ENCODE measurements at places on chromosomes 11 and 22.

- no peak for DNase-seq
These were observed 53.2 kb downstream of the PIK3C2A start for GRCh38 chr11:17154409-17155159.

- no peak for DNase-seq
These were observed 69.7 kb upstream of the SEPTIN5 start for GRCh38 chr22:19644314-19645223.

- no peak for DNase-seq
These were observed 1593.1 kb upstream of the TENM4 start for GRCh38 chr11:81033779-81034540.

GRCh38 chr11:63554877-63555223, 8.3 kb downstream of the PLAAT2 start:
- DNase-seq: no peak

DNA sequence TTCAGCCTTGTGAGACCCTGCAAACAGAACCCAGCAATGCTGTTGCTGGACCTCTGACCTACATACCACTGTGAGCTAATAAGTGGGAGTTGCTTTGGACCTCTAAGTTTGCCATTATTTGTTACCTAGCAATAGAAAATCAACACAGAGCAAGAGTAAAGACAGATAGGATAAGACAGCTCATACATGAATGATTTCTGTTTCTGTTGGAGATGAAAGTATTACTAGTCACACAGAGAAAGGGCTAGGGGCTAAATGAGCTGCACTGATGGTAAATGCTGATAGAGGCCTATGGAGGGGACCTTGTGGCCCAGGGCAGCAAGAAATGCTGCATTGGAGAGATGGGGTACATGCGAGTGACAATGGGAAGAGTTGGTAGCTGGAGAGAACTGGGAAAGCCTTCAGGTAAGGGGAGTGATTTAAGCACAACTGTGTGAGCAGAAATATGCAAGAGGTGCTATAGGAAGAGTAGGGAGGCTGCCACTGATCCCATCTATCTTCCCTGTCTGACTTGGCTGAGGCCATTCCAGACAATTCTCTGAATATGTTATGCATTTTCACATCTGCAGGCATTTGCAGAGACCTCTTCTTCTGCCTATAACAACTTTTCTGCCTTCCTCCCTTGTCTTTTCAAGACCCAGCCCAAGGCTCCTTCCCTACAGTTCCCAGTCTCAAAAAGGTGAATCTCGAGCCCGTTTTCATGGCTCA, 46.1 kb upstream of the SYN3 start:
- DNase-seq: no peak

DNA sequence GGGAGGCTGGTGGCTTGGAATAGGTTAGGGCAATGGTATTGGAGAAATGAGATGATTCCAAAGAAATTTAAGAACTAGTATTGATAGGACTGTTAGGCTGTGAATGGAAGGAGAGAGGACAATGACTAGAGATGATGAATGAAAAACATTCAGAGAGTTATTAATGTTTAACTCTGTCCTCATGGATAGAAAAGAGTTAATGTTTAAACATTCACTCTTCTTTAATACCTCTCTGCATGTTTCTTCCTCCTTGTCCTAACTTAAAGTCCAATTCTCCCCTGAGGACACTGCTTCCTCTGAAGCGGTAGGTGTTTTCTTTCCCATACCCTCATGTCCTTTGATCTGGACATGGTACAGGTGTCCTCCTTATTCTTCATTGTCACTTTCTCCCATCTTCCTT, 13.4 kb downstream of the CHEK1 start:
- no peak for DNase-seq

- DNase-seq: no peak
These were observed 35.0 kb downstream of the TPBGL start for GRCh38 chr11:75275581-75275980.

- no peak for DNase-seq
These were observed 4.8 kb upstream of the CKAP5 start for GRCh38 chr11:46850829-46851380.

DNA sequence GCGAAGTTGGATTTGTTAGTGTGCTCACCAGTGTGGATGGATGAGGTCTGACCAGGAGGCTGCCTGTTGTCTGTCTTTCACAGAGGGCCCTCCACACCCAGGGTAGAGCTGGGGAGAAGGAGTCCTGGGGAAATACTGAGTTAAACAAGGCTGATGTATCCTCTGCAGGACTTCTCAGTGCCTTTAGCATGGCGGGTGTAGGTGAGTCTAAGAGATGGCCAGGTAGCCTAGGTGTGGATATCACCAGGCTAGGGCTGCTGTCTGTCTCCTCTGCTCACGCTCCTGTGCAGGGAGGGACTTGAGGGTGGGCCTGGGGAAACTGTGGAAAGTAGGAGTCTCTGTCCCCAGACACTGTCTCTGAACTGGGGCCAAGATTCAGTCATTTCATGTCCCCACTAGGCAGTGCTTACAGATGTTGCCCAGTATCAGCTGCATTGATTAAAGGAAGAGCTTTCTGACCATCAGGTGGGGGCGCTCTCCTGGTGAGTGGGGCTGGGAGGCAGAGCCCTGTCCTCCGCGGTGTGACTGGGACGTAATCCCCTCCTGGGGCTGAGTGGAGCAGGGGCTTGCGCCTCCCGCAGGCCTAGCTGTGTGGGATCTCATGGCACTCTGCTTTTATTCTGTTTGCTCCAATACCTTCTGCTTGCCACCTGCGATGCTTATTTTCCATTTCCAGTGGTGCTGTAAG, 35.5 kb upstream of the CCDC188 start:
- DNase-seq: no peak

DNA sequence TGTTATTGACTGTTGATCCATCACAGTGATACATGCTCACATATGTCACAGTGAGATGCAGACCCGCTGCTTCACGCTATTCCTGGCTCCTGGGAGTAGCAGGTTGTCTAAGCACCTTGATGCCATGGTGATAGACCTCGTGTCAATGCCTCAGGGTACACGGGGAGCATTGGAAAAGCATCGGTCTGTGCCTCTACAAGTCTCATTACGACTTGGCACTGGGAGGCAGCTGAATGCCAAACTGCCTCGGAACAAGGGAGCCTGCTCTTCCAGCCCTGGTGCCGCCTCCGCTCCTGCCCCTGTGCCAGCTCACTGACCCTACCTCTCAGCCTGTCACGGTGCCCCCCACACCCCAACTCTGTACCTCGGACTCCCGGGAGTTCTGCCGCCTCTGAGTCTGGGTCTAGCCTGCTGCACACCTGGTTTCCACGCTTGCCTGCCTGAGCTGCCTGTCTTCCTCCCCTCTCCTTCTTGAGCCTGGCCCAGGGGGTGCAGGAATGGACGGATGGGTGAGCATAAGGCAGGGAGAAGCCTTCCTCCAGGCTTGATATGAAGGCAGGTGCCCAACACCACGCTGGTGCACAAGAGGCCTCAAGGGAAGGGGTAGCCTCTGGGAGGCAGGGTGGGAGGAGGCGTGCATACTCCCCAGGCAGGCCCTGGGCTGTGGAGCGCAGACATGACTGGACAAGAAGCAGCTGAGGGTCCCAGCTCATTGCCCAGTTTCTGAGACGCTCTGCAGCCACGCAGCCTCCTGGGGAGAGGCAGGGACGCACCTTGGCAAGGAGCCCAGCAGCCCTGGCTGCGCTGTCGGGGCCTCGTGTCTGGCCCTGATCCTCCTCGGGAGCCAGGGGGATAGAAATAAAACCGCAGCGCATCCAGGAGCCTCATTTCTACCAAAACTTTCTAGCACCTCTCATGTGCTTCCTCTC, 1.8 kb upstream of the NFAM1 start:
- DNase-seq: no peak

GRCh38 chr11:37947821-37948220, 1349.8 kb upstream of the RAG2 start:
- DNase-seq: no peak

DNA sequence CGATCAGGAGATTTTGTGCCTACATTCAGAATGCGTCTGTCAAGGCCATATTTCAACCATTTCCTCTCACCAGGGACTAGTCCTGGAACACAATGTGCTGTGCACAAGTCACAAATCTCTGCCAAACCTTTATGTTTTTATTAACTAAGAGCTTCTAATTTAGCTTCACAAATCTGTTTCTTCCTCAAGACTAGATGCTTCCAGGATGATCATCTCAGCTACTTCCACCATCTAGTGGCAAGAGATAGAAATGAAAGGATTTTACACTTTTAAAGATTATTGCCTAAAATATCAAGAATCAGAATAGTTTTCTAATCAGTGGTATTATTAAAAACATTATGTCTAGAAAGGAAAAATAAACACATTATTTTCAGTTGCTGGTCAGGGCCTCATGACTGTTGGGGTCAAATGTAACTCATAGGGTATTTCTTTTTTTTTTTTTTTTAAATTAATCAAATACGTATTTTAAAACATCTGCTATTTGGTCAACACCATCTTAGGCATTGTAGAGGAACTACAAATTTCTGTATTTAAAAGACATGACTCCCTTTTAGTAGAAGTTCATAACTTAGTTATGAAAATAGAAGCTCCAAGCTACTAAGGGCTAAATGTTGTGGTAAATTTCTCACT, 1102.6 kb downstream of the DLG2 start:
- DNase-seq: peak; percentile 4

- peak; percentile 40 for DNase-seq
These were observed 76.2 kb upstream of the VPREB1 start for GRCh38 chr22:22168190-22168940.

- peak; percentile 57 for DNase-seq
These were observed 7.2 kb downstream of the PPFIBP2 start for GRCh38 chr11:7520981-7521487.

DNA sequence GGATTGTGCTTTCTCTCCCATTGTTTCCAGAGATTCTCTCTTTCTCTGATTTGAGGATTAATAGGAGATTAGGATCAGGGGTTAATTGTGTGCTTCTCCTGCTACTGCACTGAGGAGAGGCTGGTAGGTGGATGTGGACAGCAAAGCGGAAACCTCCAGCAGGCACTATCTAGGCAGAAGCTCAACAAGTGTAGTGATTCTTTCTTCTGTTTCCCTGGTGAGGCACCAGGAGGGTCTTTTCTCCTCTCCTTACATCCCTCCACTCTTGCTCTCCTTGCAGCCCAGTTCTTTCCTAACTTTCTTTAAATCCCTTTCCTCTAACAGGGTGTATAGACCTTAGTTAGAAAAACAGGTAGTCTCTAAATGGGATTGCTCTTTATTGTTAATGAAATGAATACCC, 1.9 kb upstream of the ZBTB16 start:
- DNase-seq: no peak

DNA sequence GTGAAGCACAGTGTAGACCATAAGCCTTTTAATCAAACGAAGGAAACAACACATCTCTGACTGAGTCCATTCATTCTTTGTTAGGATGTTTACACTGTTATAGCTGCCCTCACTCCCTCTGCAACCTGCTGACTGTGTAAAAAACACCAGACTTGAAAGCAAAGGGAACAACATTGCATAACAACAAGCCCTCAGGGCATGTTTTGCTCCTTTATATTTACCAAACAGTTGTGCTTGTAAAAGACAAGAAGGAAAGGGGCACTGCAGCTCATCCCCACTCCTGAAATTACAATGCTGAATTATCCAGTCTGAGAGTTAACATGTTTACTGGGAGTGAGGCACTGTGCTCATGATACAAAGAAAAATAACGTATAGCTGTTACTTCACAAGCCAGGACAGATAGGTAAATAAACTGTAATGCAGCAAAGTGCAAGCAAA, 46.4 kb downstream of the RAB30 start:
- no peak for DNase-seq

- DNase-seq: peak; percentile 45
These were observed 49.0 kb downstream of the OR4D9 start for GRCh38 chr11:59560290-59560701.

DNA sequence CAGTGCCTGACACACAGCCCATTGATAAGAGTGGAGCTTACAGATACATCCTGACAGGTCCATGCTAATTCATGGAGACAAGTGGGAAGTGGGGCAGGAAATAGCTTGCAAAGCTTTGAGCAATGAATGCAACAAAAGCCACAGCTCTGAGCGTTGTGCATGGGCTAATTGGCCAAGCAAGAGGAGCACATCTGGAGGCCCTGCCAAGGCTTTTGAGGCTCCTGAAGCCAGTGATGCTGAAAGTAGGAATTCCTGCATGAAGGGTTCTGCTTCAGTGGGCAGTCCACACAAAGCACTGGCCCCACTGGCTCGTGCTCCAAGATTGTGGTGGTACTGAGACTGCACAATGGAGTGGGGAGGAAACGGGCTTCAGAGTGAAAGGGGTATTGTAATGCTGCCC, 103.8 kb upstream of the CSNK2A3 start:
- DNase-seq: no peak

DNA sequence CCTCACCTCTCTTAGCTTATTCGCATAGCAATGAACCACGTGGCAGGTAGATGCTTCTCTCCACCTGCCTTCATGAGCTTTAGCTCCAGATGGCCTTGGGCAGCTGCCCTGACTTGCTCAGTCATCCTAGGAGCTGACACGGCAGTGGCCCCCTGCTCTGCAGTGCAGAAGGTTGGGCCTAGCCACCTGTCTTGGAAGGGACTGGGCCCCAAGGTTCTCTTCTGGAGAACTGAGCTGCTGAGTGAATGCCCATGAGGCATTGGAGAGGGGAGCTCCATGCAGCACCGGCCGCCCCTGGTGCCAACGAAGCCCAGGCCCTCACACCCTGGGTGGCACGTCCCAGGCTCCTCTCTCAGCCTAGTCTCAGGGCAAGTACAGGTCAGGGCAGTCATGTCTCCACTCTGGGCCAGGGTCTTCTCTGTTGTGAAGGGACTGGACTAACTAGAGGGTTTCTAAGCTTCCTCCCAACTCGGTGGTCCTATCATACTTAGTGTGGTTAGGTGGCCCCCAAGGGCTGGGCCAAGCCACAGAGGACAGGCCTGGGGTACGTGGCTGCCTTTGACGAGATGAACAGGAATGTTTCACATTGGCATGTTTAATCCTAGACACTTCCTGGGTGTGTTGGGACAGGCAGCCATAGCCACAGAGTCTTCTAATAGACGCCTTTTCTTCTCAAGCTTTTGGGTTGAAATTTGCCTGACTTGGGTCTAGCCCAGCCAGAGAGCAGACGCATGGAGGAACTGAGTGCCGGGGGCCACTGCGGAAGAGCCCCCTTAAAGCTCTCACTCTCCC, 47.9 kb downstream of the ALX4 start:
- no peak for DNase-seq

- no peak for DNase-seq
These were observed 36.0 kb upstream of the ACCSL start for GRCh38 chr11:44011797-44012196.

DNA sequence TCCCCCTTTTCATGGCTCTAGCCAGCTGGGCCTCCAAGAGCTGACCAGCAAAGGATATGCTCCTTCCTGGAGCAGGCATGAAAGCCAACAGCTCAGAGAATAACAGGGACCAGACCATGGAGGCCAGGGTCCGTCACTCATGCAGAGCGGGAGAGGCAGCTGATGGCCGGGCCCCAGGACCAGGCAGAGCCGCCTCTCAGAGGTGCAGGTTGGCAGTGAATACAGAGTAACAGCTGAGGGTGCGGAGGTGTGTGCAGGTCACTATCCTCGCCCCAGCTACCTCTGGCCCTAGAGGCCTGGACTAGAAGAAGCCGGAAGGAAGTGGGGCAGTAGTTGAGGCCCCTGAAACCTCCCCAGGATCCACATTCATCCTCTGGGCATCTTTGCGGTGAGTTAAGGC, 1377.3 kb downstream of the TBC1D22A start:
- DNase-seq: no peak

DNA sequence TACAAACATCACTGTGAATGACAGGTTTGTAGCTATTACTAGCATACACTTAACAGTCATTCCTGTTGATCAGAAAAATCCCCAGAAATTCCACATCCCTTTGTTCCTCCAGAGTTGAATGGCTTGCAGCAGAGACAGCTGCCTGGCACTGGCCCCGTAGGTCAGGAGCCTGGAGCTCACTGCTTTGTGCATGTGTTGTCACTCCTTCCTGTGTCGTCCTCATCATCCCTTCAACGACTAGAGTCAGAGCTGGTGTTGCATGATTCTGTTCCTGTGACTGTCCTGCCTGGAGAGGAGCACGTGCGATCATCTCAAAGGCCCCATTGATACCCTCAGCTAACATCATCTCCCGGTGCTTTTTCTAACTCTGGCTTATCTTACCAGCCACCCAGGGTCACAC, 58.3 kb downstream of the LDLRAD3 start:
- no peak for DNase-seq

All from germinal center (tissue), 1 donor.